Erythroblast (primary cell): ENCODE measurements at places on chromosomes 11 and 22.

DNA sequence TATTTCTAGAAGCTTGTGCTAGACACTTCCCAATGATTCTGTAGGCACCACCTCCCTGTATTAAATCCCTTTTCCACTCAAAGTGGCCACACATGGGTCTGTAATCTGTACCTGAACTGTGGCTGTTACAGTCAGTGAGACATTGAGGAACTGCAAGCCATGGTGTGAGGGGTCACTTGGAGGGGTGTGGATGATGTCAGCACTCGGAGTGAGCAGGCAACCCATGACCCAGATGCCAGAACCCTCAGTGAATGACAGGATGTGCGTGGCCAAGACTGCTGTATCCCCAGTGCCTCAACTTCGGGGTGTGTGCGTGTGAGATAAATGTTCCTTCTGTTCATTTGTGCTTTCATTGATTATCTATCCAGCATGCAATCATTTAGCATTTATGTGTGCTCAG is 14.7 kb upstream of the SHANK3 start:
- DNase-seq: no peak

GRCh38 chr11:77080643-77081210 is 14.0 kb downstream of the CAPN5 start:
- DNase-seq: no peak

DNA sequence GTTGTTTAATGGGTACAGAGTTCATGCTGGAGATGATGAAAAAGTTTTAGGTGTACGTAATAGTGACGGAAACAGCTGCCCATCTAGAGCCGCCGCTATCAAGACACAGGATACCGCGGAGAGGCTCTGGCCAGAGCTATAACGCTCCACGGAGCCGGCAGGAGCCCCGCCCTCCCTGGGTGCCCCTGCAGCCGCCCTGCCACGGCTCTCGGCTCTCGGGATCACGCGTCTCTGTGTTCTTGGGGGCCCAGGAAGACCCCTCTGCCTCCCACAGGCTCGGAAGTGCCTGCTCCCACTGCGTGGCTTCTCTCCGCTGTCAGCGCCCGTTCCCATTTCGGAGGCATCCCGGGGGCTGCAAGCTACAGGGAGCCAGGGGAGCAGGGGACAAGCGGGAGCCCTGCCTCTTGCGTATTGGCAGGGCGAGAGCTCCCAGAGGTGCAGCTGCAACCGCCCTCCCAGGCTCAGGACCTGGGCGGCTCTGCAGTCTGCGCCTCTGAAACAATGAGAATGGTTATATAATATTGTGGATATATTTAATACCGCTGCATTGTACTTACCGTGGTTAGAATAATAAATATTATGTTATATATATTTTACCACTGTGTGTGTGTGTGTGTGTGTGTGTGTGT is 13.7 kb downstream of the GLYATL2 start:
- DNase-seq: no peak

- no peak for DNase-seq
These were observed 24.1 kb upstream of the TUB start for GRCh38 chr11:8056810-8057463.

GRCh38 chr11:96538622-96539021 is 148.8 kb downstream of the JRKL start:
- DNase-seq: no peak

- no peak for DNase-seq
These were observed 23.0 kb downstream of the ZNF202 start for GRCh38 chr11:123718469-123718868.

GRCh38 chr11:69664901-69665300 is 10.3 kb downstream of the LTO1 start:
- no peak for DNase-seq
